ENCODE measurements at places on chromosomes 7 and 10.

DNA sequence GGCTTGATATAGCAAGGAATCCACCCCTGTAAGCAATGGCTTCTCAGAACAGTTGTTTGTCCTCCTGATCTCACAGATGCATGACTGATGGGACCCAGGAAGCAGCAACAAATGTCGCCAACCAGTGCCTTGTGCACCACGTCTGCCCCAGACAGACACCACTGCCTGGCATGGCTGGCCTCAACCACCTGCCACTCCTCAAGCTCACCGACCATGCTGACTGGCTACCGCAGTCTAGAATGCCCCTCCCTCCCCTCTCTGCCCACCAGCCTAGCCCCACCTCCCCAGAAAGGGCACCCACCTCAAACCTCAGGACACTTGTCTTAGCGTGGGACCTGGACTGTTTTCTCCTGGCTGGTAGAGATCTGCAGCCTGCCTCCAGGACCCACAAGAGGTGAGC lies 24.0 kb downstream of the LRRC20 start:
- no peak for DNase-seq

- DNase-seq: no peak
These were observed 39.7 kb downstream of the HIPK2 start for GRCh38 chr7:139738101-139738489.

GRCh38 chr7:17401791-17402627 lies 103.6 kb downstream of the AHR start:
- no peak for DNase-seq

GRCh38 chr7:41148521-41148951 lies 554.4 kb downstream of the INHBA start:
- no peak for DNase-seq

DNA sequence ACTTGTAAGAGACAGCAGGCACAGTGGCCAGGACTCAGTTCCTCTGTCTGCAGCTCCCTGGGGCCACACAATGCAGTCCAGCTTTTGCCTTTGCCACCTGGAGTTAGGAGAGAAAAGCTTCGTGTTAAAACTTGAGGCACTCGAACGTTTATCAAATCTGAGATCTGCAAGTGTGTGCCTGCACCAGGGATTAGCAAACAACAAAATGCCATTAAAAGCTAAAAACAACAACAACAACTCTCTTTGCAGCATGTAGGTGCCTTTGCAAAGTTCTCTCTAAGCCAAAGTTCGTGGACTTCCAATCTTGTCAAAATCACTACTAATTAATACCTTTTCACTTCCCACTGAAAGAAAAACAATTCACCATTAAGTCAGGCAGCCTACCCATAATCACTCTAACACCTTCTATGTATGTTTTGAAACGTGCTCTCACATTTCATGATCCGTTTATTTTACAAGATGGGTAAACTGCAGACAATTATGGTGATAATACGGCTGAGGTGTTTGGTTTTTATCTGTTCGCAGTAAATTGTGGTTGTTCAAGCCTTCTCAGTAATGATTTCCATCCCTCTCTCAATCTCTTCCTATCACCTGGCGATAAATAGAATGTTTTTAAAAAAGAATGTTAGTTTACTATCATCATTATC lies 36.2 kb upstream of the SDK1 start:
- no peak for DNase-seq

GRCh38 chr7:43570688-43571365 lies 12.1 kb upstream of the STK17A start:
- no peak for DNase-seq

Measured in mesendoderm (in vitro differentiated cells).